ENCODE measurements at places on chromosomes 6 and 20.

- DNase-seq = peak; percentile 28
Observed at GRCh38 chr6:105677671-105678475, 275.0 kb upstream of the PREP start.

DNA sequence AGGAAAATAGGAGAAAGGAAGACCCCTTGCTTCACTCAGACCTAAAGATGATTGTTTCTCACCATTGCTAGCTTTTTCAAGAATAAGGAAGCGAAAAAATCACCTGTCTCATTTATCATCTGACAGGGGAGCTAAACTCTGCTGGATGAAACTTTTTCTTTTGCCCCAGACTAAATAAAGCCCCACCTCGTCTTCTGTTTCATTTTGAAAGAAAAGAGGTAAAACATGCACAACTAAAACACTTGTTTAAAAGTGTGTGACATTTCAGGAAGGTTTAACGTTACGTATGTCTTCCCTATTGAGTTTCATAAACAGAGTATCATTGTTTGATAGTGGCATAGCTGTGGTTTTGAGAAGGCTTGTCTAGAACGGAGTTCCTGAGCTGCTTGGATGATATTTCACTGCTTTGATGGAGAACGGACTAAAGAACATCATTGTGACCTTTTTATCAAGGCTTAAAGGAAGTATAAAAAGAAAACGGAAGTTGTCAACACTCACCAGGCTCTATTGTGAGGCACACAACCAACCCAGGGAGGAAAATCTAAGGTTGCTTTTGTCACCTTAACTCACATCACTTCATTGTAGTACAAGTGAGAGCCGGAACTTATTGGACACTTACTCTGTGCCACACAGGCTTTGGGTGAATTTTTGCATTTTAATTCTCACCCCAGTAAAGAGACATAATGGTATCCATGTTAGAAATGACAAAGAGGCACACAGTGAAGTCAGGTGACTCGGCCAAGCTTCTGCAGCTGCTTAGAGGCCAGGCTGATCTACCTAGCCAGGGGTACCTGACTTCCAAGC, 29.5 kb downstream of the TSHZ2 start:
- no peak for DNase-seq

DNA sequence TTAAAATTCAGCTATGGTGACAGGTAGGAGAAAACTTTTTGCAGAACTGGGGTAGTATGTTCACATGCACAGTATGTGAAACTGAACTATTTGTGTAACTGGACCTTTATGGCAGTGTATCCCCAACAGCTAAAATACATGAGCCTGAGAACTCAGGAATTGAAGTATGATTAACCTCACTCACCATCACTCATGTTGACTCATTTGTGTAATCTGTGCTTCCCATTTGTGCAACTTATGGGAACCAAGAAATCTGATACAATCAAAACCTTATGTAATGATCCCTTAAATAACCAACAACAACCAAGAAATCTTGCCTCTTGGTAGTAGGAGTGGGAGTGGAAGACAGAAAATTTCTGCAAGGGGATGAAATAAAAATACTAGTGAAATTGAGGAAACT, 674.9 kb downstream of the HDGFL1 start:
- no peak for DNase-seq

- no peak for DNase-seq
Observed at GRCh38 chr6:116055513-116055912, 5.2 kb downstream of the FRK start.
